ENCODE measurements at places on chromosomes 7 and 10.

DNA sequence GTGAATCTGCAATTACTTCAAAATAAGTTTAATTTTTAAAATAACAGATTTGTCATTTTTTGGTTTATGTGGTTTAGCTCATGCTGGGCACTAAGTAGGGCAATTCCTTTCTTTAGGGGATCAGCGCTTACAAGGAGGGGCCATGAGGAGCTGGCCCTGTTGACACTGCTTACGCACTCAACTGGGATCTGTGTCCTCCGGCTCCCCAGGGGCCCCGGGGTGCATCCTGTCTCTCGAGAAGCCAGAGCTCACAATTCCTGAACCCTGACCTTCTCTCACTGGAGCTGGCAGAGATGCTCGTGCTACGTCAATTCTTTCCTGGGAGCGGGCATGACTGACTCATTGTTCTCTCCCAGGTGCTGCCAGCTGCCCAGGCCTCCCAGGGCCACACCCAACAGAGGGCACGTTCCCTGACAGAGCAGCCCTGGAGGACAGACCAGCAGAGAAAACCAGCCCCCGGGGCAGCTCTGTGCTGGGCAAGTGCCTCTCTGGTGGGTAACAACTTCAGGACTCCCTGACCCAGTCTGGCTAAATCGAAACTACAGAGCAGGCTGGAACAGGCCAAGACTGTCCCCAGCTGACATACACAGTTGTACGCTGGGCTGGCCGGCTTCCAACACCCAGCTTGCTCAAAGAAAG lies 36.8 kb downstream of the CTBP2 start:
- no peak for DNase-seq

GRCh38 chr7:83550100-83550499 lies 98.8 kb downstream of the SEMA3E start:
- no peak for DNase-seq

- DNase-seq = no peak
Observed at GRCh38 chr10:10910634-10911033, 107.0 kb upstream of the CELF2 start.

GRCh38 chr7:36985866-36986400 lies 261.6 kb upstream of the AOAH start:
- DNase-seq = no peak

- no peak for DNase-seq
Observed at GRCh38 chr10:92740762-92741161, 51.0 kb downstream of the HHEX start.

GRCh38 chr7:120991161-120991560 lies 2.6 kb downstream of the CPED1 start:
- no peak for DNase-seq

DNA sequence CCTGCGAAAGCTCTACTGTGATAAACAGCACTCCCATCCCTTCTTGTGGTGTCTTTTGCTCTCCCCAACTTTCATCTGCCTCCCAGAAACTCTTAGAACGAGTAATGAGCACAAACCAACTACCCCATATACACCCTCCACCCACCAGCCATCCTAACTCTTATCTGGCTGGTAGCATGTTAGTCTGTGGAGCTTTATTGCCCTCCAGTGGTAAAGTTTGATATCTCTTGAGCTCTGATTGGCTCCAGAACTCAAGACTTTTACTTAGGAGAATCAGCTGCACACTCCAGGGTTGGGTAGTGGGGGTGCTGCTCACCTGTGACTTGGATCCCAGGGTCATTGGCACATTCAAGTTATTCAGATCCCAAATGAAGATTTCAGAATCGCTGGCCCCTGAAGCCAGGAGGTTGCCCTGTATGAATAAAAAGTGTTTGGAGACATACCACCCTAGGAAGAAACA lies 10.9 kb downstream of the SEC31B start:
- no peak for DNase-seq

DNA sequence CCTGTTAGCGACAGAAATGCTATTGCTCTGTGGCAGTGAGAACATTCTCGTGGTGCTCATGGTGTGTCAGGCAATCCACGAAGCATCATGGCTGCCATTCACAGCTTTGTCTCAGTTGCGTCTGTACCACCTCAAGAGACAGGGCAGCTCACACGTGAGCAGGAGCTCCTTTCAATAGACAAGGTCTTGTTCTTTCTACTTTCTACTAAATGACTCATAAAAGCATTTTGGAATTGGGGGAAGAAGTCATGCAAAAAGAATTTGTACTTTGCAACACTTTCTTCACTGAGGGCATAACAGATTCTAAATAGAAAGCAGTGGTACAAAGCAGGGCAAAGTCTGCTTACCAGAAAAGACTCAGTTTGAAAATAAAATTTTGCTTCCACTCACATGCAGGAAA lies 638.5 kb downstream of the PHTF2 start:
- no peak for DNase-seq

GRCh38 chr7:150737265-150738055 lies at the start of gene GIMAP5:
Gene GIMAP5, plus strand, starts transcription at chr7:150737418. Its CDS starts 3,467 bp downstream, at chr7:150740885.
- peak; percentile 29 for DNase-seq

DNA sequence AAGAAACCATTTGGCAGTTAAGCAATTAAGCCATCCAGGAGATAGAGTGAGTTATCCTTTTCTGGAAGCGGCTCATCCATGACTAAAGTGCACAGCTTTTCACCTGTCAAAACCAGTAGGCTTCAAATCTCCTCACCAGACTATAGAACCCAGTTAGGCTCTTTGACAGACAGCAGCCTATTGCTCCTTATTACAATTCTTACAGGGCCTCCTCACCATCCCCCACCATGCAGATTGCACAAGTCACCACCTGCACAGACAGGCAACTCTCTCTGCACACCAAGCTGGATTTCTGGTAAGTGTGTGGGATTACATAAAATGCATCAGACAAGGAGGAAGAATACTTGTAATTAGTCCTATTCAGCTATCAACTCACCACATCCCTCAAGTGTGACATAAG lies 301.6 kb downstream of the SNX13 start:
- DNase-seq = no peak

GRCh38 chr10:133189256-133189655 lies 29.2 kb downstream of the KNDC1 start:
- no peak for DNase-seq

DNA sequence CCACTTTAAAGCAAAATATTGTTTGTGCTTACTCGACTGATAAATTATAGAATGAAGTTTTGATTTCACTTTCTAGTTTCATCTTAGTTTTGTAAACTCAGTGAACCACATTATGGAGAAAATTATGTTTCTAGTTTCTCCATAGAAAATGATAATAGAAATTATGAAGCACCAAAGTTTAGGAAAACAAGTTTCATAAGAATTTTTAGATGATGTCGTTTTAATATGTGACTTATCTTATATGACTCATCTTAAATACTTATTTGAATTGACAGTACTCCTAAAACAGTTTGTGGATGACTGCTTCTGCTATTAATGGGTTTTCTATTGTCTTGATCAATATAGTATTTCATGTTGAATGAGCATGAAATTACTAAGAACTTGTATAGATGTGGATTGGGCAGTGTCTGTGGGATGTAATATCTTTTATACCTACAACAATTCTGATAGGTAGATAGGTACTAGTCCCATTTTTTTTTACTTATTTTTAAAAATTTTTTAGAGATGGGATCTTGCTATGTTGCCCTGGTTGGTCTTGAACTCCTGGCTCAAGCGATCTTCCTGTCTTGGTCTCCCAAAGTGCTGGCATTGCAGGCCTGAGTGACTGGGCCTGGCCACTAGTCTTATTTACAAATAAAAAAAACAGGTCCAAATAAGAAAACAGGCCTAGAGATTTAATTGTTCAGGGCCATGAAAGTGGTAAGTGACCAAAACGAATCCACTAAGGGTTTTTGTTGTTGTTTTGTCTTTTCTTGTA lies 3.7 kb downstream of the HBP1 start:
- DNase-seq = no peak

DNA sequence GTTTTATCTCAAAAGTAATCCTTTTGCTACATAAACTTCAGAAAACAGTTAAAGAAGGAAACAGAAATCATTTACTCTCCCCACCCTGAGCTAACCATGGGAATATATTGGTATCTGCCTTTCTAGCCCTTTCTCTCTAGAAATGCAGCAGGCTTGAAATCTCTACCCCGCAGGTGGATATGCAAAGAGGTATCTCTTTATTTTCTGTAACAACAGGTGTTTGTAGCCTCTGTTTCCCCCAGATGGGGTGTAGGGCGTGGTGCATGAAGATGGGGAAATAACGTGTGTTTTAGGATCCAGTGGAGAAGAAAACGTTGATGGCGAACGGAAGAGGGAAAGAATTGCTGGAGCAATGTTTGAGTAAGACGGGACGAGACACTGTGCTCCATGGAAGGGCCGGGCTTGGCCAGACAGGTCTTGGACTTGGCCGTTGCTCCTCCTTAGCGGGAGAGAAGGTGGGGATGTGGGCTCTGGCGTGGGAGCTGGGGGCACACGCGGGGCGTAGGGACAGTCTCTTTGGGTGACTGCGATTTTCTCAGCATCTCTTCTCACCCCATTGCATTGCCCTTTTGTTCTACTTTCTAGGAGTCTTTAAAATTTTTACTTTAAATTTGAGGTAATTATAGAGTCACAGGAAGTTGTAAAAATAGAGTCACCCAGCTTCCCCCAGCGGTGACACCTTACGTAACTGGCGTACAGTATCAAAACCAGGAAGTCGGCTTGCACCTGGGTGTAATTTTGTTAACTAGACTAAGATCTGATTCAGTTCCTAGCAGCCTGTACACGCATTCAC lies 82.9 kb downstream of the ELFN1 start:
- no peak for DNase-seq
